CD4-positive, alpha-beta T cell (primary cell): ENCODE measurements at places on chromosomes 11 and 22. TPM values are rescaled to one million over a fixed set of nuclear protein-coding genes. Genes with fewer than 3 reads are reported as not detected.
A peak's percentile ranks its signal among the peaks of the same experiment; 100 is the strongest.

- H3K36me3 ChIP-seq, result no peaks in the 10 kb centered on the region
- H3K27me3 ChIP-seq, result no peaks in the 10 kb centered on the region
- DNase-seq, result no peak
- no peak overlapping the region for H3K4me3 ChIP-seq
- no peak overlapping the region for H3K27ac ChIP-seq
- no peaks in the 10 kb centered on the region for H3K4me1 ChIP-seq
Measured at GRCh38 chr11:69653406-69653960, 12.5 kb downstream of the CCND1 start.

The NELL1 gene
- not detected for total RNA-seq

DNA sequence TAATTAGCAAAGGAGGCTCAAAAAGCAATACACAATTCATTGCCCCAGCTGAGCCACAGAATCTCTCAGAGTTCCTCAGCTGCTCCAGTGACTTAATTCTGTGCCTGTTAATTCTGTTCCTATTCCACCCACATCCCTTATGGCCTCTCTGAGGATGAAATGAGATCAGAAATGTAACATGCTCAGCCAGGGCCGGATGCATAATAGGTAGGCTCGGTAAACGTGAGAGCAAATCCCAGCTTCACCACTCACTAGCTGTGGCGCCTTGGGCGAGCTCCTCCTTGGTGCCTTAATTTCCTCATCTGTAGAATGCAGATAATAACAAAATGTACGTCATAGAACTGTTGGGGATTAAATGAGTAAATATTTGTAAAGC lies 42.8 kb upstream of the DKK3 start:
- DNase-seq, result no peak
- peaks cover 8% of the 10 kb centered on the region for H3K4me1 ChIP-seq
- no peak overlapping the region for H3K27ac ChIP-seq
- no peaks in the 10 kb centered on the region for H3K36me3 ChIP-seq

- no peaks in the 10 kb centered on the region for H3K4me1 ChIP-seq
- H3K27me3 ChIP-seq, result no peaks in the 10 kb centered on the region
- no peak overlapping the region for H3K4me3 ChIP-seq
- no peak overlapping the region for H3K27ac ChIP-seq
Measured at GRCh38 chr11:125773516-125773915, 5.1 kb downstream of the PATE2 start.

DNA sequence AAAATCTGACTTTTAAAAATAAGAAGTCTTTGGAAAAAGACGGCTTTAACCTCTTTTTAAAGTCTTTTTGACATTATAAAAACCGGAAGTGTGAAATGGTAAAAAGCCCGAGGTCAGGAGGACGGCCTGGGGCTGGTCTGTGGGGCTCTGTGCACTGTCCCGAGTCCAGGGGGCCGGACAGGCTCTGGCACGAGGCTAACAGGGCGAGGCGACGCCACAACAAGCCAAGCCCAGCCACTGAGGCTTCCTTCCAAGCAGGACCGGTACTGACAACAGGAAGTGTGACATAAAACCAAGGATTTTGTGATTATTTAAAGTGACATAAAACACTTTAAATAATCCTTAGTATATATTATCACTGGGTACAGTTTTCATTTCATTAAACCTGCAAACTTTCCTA lies 39.2 kb downstream of the BRD1 start:
- no peak for DNase-seq
- peaks cover 79% of the 10 kb centered on the region for H3K36me3 ChIP-seq
- H3K4me1 ChIP-seq, result peaks cover 63% of the 10 kb centered on the region

DNA sequence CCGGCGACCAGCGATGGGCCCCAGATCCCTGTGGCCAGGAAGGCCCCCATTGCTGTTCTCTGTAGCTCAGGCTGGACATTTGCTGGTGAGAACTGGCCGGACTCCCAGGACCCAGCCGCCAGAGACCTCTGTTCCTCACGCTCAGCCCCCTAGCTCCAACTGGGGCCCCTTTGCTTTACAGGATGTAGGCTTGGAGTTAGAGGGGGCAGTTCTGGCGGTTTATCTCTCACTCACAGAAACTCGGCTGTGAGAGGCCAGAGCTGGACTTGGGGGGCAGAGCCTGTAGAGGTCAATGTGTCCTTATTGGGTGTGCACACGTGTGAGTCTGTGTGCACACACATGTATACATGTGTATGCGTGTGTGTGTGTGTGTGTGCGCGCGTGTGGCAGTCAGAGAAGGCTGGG lies 502 bp downstream of the SMIM38 start:
- H3K36me3 ChIP-seq, result no peaks in the 10 kb centered on the region
- peaks cover 14% of the 10 kb centered on the region for H3K4me1 ChIP-seq
- H3K27ac ChIP-seq, result no peak overlapping the region

- no peaks in the 10 kb centered on the region for H3K4me1 ChIP-seq
- DNase-seq, result no peak
- H3K27ac ChIP-seq, result no peak overlapping the region
- H3K4me3 ChIP-seq, result no peak overlapping the region
- H3K36me3 ChIP-seq, result no peaks in the 10 kb centered on the region
- H3K27me3 ChIP-seq, result no peaks in the 10 kb centered on the region
Measured at GRCh38 chr11:30345644-30346043, 22.7 kb downstream of the ARL14EP start.

- no peak overlapping the region for H3K4me3 ChIP-seq
- no peaks in the 10 kb centered on the region for H3K4me1 ChIP-seq
- H3K36me3 ChIP-seq, result no peaks in the 10 kb centered on the region
- no peaks in the 10 kb centered on the region for H3K27me3 ChIP-seq
- DNase-seq, result no peak
Measured at GRCh38 chr11:99632969-99633368, 612.2 kb downstream of the CNTN5 start.

DNA sequence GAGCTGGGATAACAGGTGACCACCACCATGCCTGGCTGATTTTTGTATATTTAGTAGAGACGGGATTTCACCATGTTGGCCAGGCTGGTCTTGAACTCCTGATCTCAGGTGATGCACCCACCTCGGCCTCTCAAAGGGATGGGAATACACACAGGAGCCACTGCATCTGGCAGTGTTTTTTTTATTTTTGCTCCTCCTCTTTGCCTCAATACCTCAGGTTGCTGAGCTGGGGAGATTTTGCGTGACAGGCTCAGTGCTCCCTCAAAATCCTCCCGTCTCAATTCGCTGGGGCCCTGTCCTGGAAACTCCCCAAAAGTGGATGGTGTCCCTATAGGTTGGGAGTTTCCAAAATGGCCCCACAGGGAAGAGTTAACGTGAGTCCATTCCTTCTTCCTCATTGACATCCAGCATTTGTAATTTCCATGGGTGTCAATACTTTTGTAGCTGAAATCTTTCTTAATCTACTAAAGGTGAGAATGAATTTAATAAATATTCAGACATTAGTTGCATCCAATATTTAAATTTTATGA lies 71.8 kb downstream of the GGTLC2 start:
- H3K27ac ChIP-seq, result no peak overlapping the region
- no peak for DNase-seq
- H3K27me3 ChIP-seq, result no peaks in the 10 kb centered on the region
- peaks cover 12% of the 10 kb centered on the region for H3K4me1 ChIP-seq

The MS4A15 gene
- total RNA-seq, result not detected

DNA sequence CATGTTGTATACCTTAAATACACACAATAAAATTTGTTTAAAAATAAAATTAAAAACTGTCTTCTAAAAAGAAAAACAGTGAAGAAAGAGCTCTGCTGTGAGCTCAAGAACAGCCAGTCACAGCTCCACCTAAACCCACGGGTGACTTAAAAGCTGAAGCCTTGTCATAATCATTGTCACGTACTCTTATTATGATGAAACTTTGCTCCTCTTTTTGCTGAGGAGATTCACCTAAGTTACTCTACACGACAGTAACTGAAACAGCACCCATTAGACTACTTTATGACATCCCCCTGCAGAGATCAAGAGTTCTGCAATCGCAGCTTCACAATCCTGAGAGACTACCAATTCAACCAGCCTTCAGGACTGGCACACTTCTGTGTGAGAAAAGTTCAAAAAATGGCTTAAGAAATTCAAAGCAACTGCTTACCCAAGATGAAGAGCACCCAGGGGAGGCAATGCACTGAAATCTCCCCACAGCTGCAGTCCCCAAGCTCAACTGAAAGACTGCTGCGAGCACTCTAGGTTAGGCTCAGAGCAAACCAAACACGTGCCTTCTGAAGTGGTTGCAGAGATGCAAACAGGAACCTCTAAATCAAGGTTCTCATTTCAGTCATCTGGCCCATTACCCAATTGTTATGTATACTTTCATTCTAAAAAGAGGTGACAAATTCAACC lies at the start of gene JAML:
Gene JAML, minus strand, starts transcription at position 501 of the 678 bp plus-strand sequence. CDS start 10,145 bp downstream, outside the sequence.
- peak within 1 kb of the TSS; percentile 54 for H3K4me3 ChIP-seq
- peaks cover 11% of the 10 kb centered on the region for H3K36me3 ChIP-seq
- DNase-seq, result peak; percentile 88
- no peaks in the 10 kb centered on the region for H3K27me3 ChIP-seq
- peaks cover 78% of the 10 kb centered on the region for H3K4me1 ChIP-seq
- peak within 1 kb of the TSS; percentile 54 for H3K27ac ChIP-seq
